Jurkat, Clone E6-1 (cell line): ENCODE measurements at places on chromosomes 7 and 10.

DNA sequence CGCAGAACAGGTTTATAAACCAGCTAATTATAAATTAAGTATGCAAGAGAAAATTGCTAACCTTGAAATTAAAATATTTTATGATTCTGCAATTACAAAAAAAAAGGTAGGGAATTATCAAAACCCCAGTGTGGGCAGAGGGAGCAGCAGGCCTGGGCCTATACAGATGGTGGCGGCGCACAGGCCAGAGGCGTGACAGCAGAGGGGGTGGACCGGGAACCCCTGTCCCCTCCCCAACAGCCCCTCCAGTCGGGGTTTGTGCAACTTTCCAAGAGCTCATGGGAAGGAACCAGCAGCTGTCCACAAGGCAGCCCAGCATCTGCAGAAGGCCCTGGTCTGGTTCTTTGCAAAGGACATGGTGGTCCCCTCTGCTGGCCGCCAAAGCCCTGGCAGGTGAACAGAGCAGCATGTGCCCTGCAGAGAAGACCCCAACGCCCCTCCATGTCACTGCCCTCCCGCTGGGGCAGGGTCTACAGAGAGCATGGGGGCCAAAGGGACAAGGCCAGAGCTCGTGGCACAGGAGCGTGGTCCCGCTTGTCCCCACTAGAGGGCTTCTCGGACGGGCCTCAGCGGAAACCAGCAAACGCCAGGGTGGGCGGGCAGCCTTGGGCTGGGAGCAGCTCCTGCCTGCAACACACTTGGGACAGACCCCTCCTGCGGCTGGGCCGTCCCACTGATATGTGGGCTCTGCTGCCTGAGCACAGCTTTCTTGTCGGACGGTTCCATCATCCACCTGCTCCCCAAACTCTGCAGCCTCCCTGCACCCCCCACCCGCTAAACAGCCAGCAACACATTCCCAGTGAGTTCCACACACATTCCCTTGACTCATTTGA, 75.1 kb downstream of the EBF3 start:
- DNase-seq = no peak

DNA sequence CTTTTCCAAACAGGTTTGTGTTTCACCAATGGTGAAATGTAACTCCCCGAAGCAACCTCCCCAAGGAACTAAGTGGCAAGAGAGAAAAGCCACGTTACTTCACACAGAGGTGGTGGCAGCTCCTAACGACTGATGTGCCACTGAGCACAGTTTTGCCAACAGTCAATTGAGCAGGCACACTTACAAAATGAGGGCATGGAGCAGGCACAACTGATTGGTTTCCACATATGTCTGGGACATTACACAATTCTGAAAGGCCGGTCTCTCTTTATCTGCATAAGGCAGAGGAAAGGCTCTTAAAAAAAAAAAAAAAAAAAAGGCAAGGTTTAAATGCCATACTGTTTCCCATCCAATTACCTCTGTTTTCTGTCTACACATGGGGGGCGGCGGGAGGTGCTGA, 86.7 kb downstream of the GFRA1 start:
- no peak for DNase-seq

DNA sequence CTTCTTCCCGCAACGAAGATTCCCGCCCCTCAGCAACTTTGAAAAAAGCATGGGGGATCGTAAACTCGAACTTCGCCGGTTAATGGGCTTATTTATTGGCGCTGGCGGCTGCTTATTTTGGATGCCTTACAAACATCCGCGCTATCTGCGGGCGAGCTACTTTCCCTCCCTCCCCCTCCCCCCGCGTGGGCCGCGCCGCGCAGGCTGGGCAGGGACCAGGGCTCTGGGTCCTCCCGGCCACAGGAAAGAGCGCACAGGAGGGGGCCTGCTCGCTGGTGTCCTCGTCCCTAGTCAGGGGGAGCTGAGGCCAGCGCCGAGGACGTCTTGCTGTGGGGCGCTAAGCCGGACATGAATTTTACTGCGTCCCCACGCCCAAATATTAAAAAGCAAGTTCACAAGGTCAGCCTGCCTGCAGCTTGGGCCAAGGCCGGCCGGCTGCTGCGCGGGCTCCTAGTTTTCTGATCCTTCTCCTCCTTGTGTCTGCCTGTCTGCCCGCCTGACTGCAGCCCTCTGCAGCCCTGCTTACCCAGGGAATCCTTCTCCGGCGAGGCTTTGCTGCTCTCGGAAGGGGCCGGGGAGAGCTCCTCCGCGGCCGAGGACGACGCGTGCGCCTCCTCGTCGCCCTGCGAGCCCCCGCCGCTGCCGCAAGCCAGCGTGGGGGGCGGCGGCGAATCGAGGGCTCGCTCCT, 1.2 kb downstream of the HOXA10 start:
- no peak for DNase-seq

DNA sequence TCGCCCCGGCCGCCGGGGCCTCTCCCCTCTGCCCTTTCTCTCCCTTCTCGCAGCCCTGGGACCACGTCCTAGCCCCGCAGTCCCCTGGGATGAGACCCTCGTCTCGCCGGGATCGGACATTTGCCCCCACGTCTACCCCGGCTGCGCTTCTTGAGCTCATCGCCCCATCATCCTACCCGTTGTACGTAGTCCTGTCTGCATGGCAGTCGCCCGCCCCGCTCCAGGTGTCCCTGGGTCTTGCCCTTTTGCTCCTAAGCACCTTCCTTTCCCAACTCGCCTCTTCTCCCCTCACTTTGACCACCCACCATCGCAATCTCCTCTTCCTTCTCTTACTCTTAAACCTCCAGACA, 582 bp downstream of the TPST1 start:
- no peak for DNase-seq

DNA sequence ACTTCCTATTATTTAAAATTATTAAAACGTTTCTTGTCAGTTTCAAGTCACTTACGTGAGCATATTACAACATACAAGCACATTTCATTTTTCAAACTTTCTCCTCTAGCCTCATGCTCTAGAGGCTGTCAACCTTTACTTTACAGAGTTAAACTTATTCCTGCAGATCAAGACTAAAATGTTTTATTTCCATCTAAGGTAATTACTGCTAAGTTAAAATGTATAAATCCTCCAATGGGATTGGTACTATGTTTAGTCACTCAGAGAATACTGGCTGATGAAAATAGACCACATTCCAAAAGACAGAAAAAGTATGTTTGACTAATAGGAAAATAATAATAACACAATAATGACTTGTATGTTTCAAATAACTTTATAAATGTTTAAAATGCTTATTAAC, 8.4 kb upstream of the TRDMT1 start:
- no peak for DNase-seq

- no peak for DNase-seq
Measured at GRCh38 chr10:120938822-120939221, 87.7 kb downstream of the WDR11 start.

- DNase-seq = no peak
Measured at GRCh38 chr7:151924508-151924907, 31.7 kb upstream of the GALNTL5 start.

DNA sequence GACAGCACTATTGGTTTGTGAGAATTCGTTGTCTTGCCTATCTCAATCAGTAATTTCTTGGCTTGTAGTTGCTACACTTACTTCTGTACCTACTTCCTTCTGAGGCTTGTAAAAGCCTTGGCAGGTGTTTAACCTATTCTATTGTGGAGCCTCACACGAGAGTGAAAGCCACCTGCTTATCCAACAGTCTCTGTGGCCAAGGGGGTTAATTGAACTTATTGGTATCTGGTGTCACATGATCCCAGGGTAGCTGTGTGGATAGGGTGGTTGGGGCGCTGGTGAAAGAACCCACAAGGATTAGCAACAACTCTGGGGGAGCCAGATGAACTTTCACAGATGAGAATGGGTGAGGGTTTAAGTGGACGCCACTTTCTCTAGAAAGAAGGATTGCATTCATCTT, 13.9 kb upstream of the ATP6V0E2 start:
- peak; percentile 86 for DNase-seq

- DNase-seq = no peak
Measured at GRCh38 chr7:140214075-140214684, 37.4 kb upstream of the KDM7A start.

GRCh38 chr7:85883-86515, 106.4 kb upstream of the FAM20C start:
- DNase-seq = no peak

GRCh38 chr7:130390486-130390885, 10.2 kb downstream of the CPA1 start:
- no peak for DNase-seq

DNA sequence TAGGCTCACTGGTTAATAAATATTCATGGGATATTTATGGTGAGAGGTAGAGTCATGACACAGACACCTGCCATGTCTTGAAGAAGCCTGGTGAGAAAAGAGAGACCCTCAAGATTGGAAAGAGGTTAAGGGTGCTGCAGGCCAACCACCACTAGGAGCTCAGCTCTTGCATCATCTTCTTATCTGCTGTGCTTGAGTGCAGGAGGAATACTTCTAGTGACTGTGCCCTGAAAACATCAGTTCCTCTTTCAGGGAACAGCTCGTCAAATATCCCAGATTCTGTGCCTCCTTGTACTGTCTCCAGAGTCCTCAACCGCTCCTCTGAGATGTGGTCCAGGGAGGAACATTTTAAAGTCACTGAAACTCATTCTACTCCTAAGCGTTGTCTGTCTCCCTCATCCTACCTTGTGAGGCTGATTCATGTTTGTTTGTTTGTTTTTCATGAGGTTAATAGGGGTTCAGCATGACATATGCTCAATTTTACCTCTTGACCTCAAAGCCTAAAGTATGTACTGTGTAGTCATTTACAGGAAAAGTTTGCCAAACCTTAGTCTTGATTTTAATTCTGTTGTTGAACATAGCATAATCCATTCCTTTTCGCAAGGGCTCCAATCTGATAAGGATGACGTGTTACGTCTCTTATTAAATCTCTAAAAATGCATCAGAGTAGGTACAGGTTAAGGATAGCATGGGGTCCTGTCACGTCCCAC, 293.1 kb downstream of the C7orf25 start:
- no peak for DNase-seq

DNA sequence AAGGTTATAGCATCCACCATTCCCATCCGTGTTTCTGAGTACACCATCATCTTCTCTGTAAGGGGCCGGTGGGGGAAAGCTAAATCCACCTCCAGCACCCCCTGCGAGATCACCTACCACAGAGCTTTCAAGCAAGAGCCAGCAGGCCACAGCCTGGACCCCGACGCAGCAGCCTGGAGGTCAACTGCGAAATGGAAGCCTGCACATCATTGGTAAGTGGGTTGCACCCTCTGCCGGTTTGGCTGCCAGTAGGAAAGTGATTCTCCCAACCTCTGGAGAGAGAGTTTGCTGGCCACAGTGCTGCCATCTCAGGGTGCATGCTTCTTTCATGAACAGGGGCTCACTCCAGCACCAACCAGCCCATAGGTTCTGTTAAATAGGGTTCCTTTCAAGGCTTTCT, 81.7 kb downstream of the WIPF3 start:
- DNase-seq = no peak

GRCh38 chr10:1122349-1122748, 66.2 kb downstream of the WDR37 start:
- DNase-seq = no peak

DNA sequence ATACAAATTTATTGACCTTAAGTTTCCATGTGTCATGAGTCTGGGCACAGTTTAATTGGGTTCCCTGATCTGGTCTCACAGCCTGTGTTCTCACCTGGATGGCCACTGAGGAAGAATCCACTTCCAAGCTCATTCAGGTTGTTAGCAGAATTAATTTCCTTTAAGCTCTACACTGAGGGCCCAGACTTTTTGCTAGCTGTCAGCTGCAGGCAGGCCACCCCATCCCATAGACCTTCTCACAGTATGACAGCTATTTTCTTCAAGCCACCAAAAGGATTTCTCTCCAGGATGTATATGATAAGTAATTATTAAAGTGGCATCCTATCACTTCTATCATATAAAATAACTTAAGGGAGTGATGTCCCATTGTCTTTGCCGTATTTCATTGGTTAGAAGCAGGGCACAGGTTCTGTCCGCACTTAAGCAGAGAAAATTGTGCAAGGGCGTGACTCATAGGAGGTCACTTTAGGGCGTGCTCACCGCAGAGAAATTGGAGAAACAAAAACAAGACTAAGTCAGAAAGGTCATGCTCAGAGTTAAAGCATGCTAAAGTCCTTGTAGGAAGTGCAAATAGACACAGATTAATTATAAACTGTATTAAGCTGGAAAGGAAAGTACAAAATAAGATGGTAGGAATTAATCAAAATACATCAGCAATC, 109.9 kb downstream of the AHR start:
- no peak for DNase-seq

DNA sequence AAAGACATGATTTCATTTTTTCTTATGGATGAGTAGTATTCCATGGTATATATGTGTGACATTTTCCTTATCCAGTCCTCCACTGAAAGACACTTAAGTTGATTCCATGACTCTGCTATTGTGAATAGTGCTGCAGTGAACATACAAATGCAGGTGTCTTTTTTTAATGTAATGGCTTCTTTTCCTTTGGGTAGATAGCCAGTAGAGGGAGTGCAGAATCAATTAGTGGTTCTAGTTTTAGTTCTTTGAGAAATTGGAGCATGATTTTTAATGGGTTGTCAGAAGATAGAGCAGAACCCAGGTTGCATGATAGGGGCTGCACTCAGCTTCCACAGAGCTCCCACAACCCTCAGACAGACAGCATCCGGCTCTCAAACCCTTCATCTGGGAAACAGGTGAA, 152.9 kb upstream of the PLXDC2 start:
- no peak for DNase-seq

DNA sequence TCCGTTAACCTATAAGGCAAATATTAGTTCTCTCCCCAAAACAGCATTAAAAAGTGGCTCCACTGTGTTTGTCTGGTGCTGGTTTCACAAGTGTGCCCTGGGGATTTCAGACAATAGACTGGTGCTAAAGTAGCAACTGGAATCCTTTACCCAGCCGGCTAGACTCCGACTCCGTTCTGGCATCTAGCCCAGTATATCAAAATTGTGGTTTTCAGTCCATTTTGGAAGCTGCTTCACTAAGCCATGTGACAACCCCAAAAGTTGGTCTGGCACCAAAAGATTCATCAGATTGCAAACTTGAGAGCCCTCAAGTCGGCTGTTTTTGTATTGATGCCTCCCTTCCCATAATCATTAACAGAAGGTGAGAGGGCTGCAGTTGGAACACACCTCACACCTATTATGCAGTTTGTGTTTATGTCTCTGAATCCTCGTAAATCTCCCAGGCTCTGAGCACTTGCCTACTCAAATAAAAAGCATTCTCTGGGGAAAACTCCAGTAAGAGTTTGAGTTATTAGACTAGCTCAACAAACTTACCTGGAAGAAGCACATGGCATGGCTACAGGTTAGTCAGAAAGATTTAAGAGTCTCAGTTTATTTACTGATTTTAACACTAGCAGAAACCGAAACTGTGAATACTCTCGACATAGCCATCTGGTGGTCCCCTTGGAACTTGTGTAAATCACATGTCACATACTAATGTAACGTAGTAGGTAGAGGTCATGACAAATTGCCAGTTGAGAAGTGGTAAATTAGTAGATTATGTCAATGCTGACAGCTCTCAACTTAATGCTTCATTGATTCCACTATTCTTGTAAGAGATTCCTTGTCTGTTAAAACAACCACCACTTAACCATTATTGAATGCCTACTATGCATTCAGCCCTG, 14.8 kb upstream of the WNT16 start:
- no peak for DNase-seq

DNA sequence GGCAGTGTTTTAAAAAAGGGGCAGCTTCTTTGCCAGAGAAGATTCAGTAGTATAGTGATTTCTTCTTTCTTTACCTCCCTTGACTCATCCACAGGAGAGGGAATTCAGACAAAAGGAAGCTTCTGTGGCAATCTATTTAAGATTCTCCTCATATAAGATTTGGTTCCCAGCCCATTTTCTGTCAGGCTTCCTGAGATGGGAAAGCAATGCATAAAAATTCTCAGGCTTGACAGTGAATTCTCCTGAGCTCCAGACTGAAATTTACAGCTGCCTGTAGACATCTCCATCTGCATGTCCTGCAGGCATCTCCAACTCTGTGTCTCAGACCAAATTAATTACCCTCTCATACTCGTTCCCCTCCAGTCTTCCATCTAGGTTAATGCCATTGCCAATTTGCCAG, 72.8 kb downstream of the TSPAN12 start:
- no peak for DNase-seq
